Stimulated activated CD8-positive, alpha-beta memory T cell treated with anti-CD3 and anti-CD28 coated beads, Interleukin-15, amount 100 ng/mL, for 4 hours (primary cell): ENCODE measurements at places on chromosomes 7 and 10.

DNA sequence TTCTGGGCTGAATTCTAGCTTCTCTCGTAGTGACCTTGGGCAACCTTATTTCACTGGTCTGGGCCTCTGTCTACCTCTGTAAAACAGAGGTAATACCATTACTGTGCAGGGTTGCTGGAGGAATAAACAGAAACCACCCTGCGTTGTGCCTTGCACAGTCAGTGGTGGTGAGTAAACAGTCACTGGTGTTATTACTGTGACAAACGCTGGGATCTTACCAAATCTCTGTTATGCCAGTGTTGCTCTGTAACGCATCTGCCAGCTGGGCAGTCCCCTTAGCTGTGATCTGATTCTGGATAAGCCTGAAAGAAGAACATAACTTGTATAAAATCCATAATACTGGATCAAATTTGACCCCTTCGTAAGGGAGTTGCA lies 49.4 kb downstream of the NOD1 start:
- DNase-seq: no peak

DNA sequence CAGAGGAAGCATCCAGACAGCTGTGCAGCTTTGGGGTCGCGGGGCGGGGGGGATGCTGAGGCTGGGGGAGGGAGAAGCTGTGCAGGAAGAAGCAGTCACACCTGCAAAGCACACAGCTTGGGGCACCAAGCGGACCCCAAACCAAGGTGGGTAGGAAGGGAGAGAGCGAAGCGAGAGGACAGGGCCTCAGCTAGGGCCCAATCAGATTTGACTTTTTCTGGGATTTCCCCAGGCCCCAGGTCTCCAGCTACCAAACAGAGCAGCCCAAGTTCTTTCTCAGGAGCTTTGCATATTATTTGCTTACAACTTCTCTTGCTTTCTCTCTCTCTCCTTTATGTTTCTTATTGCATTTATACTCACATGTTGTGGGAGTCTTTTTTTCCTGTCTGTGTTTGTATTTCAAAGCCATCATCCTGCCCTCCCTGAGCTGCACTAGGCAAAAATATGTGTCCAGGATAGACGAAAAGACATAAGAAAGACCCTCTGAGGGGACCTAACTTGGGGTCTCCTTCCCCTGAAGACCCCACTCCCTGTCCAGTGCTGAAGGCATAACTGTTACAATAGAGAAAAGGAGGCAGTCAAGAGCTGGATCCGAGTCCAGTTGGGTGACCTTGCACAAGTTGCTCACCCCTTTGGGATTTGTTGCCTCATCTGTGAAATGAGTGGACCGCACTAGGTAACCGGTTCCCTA lies 50.6 kb upstream of the SMNDC1 start:
- DNase-seq: no peak

- DNase-seq: no peak
Measured at GRCh38 chr7:91135703-91136430, 128.4 kb upstream of the FZD1 start.

- DNase-seq: no peak
Measured at GRCh38 chr10:104318810-104319741, 19.2 kb downstream of the ITPRIP start.

DNA sequence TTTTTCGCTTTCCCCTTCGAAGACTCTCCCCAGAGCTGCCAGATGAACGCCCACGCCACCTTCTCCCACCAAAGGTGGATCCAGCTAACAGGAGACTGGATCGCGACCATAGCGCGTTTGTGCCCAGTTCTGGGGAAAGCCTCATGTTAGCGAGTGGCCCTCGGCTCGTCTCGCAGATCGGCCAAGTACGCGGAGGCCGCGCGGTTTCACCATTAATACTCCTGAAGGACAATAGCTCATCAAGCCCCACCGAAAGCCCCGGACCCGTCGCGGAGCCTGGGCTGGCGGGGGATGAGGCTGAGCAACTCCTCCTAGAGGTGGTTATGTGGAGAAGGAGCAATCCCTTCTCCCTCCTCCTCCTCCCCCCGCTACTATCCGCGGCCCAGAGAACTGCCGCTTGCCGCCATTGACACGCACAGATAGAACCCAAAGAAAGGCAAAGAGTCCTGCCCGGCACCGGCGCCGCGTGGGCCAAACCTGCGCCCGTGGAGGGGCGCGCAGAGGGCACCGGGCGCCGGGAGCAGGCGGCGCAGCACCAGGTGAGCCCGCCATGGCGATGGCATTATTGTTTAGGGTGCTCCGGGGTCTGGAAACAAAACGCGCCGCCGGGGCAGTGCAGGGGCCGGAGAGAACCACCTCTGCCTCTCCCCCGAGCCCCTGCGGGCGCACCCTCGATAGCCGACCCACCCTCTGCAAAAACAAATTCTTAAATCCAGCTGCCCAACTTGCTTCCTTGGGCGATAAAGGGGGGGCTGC lies at the start of gene MACROH2A2:
Gene MACROH2A2, plus strand, starts transcription at position 385 of the 756 bp plus-strand sequence. CDS start 22,813 bp downstream, outside the sequence.
- DNase-seq: no peak

DNA sequence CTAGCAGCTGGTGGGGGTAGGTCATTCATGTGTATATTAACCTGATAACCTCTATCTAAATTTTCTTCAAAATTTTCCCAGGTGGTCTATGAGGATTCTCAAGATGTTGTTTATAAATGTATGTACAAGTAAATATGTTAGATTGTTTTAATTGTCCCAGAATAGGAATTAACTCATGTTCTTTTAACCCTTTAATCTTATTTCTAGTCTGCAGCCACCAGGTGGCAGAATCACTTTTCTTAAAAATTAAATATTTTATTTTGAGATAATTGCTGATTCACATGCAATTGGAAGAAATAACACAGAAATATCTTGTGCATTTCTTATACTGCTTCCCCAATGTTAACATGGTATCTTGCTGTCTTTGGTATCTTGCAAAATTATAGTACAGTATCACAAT lies 589.5 kb downstream of the ARL4A start:
- no peak for DNase-seq
